HCEC 1CT (cell line): ENCODE measurements at places on chromosomes 3 and 15.
A peak's percentile ranks its signal among the peaks of the same experiment; 100 is the strongest.

DNA sequence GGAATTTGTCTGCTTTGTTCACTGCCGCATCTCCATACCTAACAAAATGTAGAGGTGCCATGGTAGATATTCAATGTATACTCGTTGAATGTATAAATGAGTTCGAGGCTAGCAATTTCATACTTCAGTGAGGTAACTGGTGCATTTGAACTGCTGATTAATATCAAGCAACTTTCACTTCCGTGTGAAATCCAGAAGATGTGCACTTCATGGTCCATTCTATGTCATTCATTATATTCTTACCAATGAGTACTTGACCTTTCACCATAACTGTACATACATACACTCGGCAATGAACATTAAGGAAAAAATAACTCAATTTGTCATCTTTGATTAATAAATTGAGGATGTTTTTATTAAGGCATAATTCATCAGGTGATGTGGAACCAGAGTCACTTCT, 598.5 kb downstream of the ZNF385D start:
- DNase-seq: no peak

DNA sequence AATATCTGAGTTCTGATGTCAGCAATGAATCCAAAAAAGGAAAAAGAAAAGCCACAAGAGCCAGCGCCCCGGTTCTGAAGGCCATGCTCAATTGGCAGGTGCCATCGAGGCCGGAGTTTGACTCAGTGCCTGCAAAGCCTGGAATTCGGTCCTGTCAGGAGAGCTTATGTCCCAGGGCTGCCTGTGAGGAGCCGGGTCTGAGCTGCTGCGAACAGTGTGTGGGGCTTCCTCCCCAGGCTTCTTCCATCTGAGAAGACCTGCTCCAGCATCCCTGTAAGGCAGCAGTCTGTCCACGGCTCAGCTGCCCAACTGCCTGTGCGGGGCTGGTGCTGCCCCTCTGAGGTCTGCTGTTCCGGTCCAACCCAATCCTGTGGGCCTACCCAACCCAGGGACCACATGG, 46.1 kb downstream of the ROPN1B start:
- DNase-seq: no peak

DNA sequence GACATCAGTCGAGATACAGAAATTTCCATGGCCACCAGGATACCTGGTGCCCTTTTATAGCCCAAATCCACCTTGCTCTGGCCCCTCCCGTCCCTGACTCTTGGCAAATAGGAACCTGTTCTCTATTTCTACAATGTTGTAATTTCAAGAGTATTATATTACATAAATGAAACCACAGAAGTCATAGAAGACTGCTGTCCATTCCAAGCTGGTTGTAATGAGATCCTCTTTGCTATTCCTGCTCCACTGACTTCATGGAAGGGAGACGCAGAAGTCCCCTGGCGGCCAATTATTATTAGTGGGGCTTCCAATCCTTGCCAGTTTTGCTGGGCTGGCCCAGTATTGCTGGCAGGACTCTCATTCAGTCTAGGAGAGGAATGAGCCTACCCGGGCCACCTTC, 26.6 kb downstream of the DCP1A start:
- DNase-seq: no peak

GRCh38 chr15:64549860-64550259, 89.5 kb downstream of the ZNF609 start:
- DNase-seq: no peak

- peak; percentile 19 for DNase-seq
Observed at GRCh38 chr15:59553879-59554735, 57.5 kb upstream of the GCNT3 start.

DNA sequence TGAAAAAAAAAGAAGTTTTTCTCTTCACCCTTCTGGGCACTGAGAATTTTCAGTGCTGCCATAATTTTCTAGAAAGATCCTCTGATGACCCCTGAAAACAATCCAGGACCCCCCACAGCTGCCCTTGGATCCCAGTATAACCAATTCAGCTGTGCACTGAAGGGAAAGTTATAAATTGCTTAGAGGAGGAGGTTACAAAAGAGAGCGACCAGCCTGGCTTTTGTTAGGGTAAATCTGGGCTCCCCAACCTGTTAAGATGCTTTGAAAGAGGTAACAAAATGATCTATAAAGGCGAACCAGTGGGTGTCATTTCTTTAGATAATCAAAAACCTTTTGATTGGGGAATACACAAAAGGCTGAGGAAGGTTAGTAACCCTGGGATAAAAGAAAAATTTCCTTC, 407.9 kb upstream of the ATP11B start:
- DNase-seq: no peak

DNA sequence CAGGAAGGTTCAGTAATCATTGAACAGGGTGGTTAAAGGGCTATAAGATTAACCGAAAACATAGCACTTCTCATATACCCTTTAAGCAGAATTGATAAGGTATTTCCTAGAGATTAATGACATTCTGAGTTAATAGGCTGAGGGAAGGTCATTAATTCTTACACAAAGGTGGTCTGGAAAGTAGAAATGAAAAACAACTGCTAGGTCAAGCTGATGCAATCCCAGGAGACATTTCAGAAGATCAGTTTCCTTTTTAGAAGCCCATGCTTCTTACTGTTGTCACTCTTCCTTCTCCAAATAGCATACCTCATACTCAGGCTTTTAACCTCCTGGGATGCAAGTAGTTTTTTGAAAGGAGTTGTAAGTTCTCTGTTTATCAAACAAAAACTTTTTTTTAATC, 8.8 kb downstream of the FILIP1L start:
- no peak for DNase-seq

DNA sequence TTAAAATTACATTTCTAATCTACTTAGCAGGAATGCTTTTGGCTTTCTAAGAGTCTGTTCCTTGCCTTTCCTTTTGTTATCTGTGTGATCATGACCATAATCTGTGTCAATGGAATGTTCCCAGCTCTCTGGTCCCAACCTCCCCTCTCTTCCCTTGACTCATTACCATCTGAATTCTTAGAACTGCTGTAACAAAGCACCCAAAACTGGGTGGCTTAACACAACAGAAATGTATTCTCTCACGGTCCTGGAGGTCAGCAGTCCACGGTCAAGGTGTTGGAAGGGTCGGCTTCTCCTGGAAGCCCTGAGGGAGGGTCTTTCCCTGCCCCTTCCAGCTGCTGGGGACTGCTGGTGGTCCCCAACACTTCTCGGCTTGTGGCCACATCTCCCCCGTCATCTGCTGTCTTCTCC, 81.1 kb downstream of the LRRK1 start:
- no peak for DNase-seq

- DNase-seq: no peak
Observed at GRCh38 chr3:94693997-94694640, 631.3 kb downstream of the NSUN3 start.

- DNase-seq: no peak
Observed at GRCh38 chr3:20914310-20914709, 728.3 kb upstream of the SGO1 start.

GRCh38 chr15:80915472-80915871, 74.1 kb downstream of the MESD start:
- no peak for DNase-seq

DNA sequence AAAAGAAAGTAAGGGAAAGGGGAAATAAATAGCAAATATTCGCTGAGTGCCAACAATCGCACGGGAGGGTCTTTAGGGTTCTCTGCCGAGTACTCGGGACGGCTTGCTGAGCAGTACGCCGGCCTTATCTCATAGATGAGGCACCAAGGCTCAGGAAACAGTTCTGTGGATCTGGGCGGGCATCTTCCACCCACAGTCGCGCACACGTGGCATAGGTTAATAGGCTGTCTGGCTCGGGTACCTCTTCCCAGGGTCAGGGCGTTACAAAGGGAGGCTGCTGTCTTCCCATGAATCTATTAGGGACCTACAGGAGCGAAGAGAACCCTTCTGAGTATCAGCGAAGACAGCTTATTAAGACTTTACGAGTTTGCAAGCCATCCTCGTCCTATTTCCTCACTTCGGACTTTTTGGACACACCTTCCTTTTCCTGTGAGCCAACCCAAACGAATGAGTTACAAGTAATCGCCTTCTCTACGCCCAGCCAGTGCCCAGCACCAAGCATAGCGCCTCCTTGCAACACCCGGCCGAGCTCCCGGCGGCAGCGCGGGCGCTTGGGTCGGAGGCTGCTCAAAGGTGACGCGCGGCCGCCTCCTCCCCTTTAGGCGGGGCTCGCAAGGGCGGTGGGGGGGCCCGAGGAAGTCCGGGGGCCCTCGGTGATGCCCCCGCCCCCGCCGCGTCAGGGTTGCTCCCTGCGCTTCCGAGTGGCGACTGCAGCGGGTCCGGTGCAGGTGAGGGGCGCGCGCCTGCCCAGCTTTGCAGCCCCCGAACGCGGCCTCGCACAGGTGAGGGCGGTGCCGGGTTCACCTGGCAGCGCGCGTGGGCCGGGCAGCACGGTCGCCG, at the start of gene MCTP2:
Gene MCTP2 (plus strand): TSS at position 679 of the 840 bp plus-strand sequence. CDS start 66,705 bp downstream, outside the sequence.
- DNase-seq: no peak

GRCh38 chr3:141405025-141405424, 36.7 kb downstream of the ZBTB38 start:
- DNase-seq: peak; percentile 89

GRCh38 chr3:177419904-177420601, 222.8 kb upstream of the TBL1XR1 start:
- DNase-seq: no peak
